ENCODE measurements at places on chromosomes 16 and 17. TPM values are rescaled to one million over a fixed set of nuclear protein-coding genes. Genes with fewer than 3 reads are reported as not detected.

DNA sequence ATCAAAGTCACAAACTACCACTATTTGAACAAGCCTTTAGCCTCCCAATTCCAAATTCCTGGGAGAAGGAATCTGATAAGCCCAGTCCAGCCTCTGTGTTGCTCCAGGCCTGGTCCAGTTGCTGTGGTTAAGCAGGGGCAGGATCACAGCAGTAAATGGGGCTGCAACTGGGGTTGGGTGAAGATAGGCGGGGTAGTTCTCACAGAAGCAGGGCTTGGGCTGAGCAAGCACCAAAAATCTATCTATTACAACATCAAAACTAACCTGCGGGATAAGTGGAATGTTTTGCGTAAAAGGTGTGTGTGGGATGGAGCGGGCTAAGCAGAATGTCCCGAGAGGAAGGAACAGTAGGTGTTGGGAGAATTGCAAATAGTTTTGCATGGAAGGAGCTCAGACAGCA lies 23.0 kb upstream of the RNF135 start:
- DNase-seq = no peak

GRCh38 chr17:20154286-20155000 lies 145.3 kb downstream of the SPECC1 start:
- no peak for DNase-seq

ASPHD1 gene
- total RNA-seq = 12.5 TPM

DNA sequence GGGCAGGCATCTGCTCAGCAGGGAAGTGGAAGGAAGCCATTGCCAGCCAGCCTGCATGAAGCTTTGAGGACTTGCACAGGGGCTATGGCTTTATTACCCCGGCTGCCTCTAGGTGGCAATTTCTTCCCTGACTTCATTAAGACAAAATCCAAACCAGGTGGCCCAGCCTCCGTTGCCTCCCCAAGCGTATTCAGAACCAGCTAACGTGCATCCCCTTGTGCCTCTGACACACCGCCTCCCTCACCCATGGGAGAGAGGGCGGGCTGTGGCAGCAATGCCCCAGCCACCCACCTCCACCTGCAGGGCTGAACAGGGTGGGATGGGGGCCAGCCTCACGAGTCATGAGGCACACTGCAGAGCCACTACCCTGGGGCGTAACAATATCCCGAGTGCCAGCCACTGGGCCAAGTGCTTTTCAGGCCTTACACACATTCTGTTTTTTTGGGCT lies 6.8 kb downstream of the KIFC3 start:
- DNase-seq = no peak

DNA sequence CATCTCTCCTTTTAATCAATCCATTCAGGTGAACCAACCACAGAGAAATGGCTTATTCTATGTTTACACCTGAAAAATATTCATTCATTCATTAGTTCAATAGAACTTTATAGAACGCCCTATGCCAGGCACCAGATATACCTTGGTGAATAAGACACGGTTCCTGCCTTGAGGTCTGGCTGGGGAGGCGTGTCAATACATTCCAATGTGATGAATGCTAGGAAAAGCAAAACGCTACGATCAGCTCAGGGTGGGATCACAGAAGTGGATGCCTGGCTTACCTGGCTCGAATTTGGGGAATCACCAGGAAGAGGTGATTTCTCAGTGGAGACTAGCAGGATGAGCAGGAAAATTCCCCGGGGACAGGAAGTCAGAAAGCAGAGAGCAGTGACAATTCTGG lies 17.5 kb upstream of the WFIKKN2 start:
- peak; percentile 47 for DNase-seq

VMO1 gene
- total RNA-seq = not detected

DNA sequence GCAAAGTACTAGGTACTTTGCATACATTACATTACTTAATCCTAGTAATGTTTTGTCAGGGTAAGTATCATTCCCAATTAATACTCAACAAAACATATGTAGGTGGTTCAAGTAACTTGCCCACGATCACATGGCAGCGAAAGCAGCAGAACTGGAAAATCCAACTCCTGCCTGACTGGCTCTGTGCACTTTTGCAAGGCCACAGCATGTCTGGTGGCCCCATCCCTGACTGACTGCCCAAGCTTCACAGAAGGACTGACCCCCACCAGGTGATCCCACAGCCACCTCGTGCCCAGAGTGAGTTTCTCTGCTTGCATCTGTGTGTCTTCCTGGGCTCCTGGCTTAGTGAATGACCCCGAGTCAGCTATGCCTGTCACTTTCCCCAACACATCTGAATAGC lies 11.4 kb downstream of the CNP start:
- DNase-seq = no peak

GRCh38 chr16:54847207-54847606 lies 83.5 kb upstream of the IRX5 start:
- DNase-seq = peak; percentile 5

C16orf54 gene
- total RNA-seq = not detected

- DNase-seq = no peak
Observed at GRCh38 chr16:66562986-66563385, 3.3 kb upstream of the CMTM1 start.

DNA sequence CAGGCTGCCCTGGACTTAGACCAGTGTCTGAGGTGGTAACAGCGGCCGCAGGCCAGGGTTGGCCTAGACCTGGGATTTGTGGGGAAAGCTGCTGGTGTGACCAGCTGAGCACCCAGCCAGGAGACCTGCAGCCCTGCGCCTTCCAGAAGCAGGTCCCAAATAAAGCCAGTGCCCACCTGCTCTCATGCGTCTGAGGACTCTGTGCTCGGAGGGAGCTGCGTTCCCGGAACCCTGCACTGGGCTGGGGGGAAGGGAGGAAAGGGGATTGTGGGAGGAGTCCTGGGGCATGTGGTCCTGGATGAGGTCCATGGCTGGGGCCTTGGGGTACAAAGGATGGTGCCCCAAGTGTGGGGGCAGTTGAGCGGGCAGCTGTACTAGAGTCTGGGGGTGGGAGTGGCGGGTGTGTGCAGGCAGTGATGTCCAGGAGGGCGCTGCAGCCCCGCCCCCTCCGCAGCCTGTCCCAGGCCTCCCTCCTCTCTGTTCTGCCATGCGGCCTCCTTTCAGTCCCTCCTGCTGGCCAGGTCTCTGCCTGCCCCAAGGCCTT lies 1.8 kb upstream of the NECAB2 start:
- no peak for DNase-seq

SLFN13 gene
- total RNA-seq = 4.4 TPM

DNA sequence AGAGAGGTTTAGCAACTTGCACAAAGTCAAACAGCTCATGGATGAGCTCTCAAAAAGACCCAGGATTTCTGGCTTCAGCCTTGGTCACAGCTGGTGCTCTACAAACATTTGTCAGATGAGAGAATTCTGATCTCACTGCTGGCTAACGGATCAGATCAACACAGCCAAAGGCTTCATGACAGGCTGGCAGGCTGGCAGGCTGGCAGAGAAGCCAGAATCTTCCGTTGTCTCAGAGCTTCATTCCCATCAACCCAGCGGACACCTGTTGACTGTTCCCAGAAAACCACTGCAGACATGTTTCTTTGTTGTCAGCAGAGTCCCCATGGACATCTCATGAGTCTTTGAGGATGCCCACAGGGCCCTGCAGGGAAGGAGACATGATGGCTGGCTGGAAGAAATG lies 303.8 kb upstream of the ASIC2 start:
- DNase-seq = no peak

- DNase-seq = no peak
Observed at GRCh38 chr17:14792746-14793145, 472.4 kb downstream of the PMP22 start.

- DNase-seq = no peak
Observed at GRCh38 chr17:1565877-1566276, 3.3 kb upstream of the PITPNA start.

- no peak for DNase-seq
Observed at GRCh38 chr17:78408476-78409050, 30.1 kb downstream of the PGS1 start.

GRCh38 chr16:77450790-77451487 lies 16.1 kb upstream of the ADAMTS18 start:
- no peak for DNase-seq

GRIN2A gene
- total RNA-seq = under 0.01 TPM

DNA sequence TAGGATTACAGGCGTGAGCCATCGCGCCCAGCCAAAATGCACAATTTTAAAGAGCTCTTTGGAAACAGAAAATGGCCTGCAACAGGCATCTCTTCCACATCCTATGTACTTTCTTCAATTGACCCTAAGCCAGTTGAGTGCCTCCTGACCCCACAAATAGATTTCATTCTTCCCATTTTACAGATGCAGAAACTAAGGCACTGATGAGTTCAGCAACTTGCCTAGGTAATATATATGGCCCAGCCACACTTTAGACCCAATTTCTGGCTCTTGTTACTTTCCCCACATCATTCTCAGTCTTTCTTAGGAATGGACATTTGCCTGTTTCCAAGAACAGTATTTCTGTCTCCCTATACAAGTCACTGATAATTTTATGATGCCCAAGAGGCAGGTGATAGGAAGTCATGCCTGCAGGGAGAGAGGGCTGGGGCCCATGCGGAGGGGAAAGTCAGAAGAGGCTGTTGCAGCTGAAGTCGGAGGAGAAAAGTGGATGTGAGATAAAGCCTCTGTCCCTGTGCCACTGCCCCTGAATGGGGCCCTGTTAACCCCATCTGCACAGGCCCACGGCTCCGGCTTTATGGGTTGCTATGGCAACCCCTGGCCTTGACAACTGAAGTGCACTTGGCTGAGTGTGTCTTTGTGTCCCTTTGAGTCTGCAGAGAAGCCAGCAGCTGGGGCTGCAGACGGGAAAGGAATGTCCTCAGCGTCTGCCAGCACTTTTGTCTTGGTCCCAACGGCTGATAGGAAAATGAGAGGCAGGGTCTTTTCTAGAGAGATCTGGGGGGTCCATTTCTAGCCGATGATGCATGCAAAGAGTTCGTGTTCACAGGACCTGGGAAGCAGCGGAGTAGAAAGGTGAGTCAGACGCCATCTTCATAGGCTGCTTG lies 45.9 kb downstream of the ABAT start:
- DNase-seq = peak; percentile 52

DNA sequence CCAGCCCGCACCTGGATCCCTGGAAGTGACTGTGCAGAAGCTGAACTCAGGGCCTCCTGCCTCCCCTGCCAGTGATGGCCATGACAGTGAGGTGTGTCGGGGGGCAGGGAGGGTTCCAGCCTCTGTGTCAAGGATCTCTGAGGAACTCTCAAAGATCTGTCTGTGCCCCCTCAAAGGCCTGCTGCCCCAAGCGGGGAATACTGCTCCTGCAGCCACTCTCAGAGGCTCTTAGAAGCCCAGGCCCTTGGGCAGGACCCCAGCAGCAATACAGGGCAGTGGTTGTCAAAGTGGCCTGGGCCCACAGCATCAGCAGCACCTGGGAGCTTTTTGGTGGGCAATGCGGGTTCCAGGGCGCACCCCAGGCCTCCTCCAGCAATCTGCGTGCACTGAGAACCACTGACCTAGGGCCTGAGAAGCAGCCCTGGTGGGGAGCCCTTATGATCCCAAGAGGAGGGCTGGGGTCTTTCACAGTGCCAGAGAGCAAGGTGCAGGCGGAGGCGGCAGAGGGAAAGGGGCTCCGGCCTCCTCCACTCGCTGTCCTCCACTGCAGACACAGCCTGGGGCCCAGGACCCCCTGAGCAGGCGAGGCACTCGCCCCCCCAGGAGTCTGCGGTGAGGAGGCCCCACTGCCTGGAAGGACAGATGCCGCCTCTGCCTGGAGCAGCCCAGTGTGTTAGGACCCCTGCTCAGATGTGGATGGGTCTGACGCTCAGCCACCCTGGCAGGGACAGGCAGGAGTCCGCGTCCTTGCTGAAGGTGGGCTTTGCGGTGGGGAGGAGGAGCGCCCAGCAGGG lies 42.1 kb downstream of the ENGASE start:
- DNase-seq = no peak

DNA sequence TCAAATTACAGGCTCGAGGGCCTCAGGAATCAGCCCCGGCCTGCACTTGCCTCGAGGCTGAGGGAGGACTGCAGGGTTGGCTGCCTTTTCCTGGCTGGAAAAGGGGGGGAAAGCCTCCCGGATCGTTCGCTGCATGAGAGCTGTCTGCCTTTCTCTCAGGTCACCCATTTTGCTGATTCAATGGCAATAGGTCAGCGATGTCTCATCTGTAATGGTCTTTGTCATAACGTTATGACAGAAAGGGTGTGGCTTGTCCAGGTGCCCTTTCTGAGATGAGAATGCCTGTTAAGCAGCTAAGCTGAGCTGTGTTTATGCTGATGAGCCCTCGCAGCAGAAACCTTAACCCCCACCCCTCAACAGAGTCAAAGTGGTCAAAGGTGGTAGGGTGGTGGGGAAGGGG lies 81.8 kb downstream of the AKAP1 start:
- no peak for DNase-seq

- no peak for DNase-seq
Observed at GRCh38 chr16:23013484-23013883, 135.8 kb downstream of the USP31 start.

DNA sequence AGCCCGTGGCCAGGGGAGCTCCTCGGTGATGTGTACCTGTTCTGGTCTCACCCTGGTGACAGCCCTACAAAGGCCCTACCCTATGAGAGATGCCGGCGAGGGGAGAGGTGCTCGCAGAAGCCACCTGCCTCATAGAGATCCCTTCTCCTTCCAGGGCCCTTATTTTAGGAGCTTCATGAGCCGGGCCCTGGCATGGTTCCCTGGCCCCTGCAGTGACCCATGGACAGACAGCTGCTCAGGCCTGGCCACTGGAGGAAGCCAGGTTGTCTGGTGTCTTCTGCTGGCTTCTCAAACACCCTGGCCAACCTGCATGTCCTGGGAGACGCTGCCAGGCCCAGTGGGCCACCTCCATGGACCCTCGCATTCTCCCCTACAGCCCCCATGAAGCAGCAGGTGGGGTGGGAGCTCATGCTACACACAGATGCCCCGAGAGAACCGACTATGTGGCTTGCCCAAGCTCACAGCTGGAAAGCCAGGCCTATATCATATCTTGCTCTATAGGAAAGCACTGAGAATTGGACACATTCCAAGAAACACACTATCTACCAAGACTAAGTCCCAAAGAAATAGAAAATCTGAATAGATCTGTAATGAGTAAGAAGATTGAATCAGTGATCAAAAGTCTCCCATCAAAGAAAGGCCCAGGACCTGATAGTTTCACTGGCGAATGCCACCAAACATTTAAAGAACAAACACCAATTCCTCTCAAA lies 7.2 kb upstream of the AATK start:
- no peak for DNase-seq

DNA sequence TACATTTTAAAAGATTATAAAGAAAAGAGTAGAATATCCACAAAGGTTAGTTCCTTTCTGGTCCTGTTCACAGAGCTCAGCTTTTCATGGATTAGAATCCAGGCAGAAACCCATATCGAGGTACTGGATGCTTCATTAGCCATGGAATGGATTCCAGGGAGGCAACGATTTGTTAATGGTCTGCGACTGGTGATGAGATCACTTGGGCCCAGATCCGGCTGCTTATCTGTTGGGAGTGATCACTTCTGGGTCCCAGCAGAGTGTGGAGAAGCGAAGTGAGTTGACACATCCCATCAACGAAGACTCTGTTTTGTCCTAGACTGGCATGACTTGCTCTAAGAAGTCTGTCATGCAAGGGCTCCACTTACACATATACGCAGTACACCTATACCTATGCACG lies 165.8 kb downstream of the MAF start:
- DNase-seq = no peak
